ENCODE measurements at places on chromosomes 7 and 10.

GRCh38 chr10:78871796-78872195 is 197.0 kb upstream of the ZMIZ1 start:
- DNase-seq, result no peak

- no peak for DNase-seq
Observed at GRCh38 chr7:44211126-44211675, 10.4 kb downstream of the YKT6 start.

DNA sequence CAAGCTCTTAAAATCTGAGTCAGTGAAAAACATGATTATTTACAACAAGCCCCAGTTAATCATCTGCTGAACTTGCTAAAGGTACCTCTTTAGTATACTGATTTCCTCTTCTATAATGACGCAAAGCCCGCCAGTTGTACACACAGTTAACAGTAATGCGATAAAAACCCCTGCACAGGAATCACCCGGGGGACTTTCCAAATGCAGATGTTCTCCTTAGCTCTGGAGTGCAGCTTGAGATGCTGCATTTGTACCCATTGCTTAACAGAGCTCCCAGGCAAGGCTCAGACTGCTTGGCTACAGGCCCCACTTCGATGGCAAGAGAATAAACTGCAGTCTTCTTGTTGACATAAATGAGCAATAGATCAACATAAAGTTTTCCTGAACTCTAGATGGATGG is 279.6 kb upstream of the HGF start:
- DNase-seq, result no peak

- DNase-seq, result no peak
Observed at GRCh38 chr10:18319628-18320027, 179.4 kb downstream of the CACNB2 start.

GRCh38 chr7:44639671-44640321 is 33.4 kb downstream of the OGDH start:
- DNase-seq, result peak; percentile 34

DNA sequence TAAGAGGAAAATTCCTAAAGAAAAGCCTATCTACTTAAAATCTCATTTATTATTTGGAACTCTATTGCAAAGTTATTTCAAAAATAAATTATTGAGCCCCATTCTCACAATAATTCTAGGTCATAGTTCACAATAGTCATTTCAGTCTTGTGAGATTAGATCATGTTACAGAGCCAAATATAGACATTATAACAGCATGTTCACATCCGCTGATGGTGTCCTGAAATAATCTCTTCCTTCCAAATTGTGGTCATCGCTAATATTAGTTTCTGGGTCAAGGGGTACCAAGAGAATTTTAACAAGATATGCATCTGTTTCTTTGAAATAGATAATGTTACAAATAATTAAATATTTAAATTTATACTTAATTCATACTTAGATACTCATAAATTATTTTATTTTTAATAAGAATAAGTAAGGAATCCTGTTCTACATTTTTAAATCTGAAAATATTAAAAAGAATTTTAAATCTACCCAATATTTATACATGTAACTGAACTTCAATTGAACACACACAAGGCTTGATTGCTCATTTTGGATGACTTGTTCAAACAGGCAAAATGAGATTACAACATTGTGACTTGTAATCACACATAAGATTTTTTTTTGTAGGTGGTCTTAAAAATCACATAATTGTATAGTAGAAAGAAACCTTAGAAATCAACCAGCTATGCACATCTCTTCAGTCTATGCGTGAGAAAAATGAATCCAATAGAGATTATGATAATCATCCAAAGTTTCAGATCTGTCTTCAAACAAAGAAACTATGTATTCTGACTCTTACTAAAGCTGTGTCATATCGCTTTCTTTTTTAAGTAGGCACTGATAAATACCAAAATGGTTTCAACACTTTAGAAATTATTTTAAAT is 13.1 kb downstream of the GNAT3 start:
- no peak for DNase-seq

GRCh38 chr10:113958631-113959382 is 84.9 kb upstream of the ADRB1 start:
- peak; percentile 6 for DNase-seq

DNA sequence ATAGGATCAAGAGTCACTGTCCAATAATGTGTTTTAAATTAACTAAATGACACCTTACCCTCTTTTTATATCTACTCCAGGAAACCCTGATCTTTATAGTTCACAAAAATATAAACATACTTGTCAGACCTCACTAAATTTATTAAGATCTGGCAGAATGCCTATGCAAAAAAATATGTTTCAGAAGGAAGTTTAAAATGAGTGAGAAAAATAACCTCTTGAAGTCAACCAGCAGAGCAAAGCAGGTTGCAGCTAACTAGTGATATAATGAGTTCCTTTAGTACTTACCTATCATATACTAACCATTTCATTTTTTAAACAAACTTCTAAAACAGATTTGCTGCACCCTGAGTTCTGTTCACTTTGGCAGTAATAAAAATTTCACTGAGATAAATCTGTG is 14.0 kb upstream of the HGF start:
- no peak for DNase-seq

GRCh38 chr10:120593693-120594092 is 136.7 kb downstream of the PLPP4 start:
- no peak for DNase-seq

DNA sequence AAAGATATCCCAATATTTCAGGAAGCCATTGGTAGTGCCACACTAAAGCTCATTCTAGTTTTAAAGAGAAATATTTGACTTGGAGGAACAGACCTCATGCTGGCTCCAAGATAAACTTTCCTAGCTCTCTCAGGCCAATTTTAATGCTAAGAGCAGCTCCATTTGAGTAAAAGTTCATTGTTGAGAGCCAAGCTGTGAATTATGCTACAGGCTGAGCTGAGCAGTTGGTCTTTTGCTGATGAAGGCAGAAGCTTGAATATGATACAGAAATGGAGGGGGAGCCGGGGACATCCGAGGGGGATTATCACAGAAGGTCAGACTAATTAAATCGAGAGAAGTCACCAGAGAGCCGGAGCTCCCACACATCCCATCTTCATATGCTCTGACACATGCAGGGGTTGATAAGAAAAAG is 175.7 kb upstream of the AUTS2 start:
- no peak for DNase-seq

- DNase-seq, result no peak
Observed at GRCh38 chr7:77867537-77867865, 68.9 kb downstream of the PHTF2 start.

GRCh38 chr10:133422223-133422806 is 2.1 kb downstream of the SPRN start:
- DNase-seq, result no peak

DNA sequence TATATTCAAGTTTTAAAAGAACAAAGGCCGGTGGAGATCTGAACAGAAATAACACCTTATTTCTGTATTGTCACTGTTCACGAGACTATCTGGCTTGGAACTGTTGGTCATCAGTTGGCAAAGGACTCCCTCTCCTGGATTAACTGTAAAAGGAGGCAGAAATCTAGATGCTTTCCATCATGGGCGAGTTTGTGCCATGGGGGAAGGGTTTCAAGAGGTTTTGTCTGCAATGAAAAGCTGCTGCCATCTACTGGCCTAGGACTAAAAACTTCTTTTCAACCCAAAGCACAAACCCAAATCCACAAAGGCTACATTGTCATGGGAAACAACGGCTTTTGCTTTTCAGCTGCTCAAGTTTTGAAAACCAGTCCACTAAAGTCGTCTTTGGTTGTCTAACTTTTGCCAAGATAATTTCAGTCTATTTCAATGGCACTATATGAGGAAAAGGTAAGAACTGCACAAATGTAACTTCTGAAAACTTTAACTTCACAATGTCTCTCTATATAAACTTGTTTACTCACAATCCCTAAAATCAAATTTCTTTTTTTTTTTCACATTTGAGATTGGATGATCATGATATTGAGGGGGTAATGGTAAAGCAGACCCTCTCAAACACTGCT is 196.8 kb downstream of the SKAP2 start:
- peak; percentile 43 for DNase-seq

DNA sequence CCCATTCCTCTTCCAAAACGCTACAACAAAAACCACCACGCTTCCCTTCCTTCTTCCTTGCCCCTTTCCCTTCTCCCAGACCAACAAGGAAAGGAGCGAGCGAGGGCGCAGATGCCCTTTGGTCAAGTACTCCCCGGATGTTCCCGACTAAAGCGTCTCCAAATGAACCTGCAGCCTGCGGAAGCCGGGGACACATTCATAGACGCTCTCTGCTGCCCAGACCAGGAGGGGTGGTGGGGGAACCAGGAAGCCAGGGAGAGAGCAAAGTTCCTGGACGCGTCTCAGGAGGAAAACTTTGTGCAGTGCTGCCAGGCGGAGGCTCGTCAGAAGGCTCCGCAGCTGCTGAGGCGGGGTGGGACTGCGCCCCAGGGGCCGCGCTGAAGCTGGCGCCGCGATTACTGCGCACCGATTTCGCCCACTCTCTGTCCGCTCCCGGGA is 754 bp downstream of the SEMA3D start:
- no peak for DNase-seq

DNA sequence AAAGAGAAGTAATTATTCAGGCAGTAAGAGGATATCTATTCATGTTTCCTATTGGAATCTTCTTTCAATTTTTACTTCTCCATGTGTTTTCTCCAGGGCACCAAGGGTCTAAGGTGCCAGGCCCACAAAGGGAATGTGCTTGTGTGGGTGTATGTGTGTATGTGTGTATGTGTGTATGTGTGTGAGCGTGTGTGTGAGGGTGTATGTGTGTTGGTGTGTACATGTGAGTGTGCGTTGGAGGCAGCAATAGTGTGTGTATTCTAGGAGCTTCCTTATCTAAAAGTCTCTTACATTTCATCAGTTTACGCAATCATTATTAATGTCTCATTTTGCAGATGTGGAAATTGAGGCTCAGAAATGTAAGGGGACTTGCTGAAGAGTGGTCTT is 28.3 kb downstream of the RAMP3 start:
- no peak for DNase-seq
